ENCODE measurements at places on chromosomes 3 and 15.

GRCh38 chr3:65350801-65351476 is 663.1 kb upstream of the ADAMTS9 start:
- DNase-seq = no peak

GRCh38 chr3:24837601-24838000 is 343.0 kb upstream of the THRB start:
- DNase-seq = no peak

DNA sequence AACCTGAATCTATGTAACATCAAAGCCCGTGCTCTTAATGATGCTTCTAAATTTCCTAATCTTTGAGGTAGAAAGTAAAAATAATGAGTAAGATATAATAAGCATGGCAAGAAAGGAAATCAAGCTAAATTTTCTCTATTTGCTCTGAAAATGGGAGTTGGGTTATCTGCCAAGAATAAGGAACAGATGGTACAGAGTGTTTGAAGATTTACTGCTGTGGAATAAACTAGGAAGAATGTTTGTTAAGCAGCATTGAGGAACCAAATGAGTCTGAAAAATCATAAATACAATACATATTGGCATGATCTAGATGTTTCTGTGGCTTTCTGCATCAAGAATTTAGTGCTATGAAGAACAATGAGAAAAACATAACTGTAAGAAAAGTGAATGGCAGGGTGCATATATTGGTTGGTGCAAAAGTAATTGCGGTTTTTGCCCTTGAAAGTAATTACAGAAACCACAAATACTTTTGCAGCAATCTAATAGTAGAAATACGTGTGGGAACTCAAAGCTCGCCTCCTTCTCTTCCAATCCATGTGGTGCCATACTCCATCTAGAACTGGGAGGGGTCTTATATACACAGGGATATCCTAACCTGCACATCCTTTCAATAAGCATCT is 87.6 kb downstream of the SUCNR1 start:
- no peak for DNase-seq

- no peak for DNase-seq
These were observed 43.2 kb downstream of the SRGAP3 start for GRCh38 chr3:9206287-9206686.

- no peak for DNase-seq
These were observed 173.6 kb downstream of the PLD1 start for GRCh38 chr3:171636666-171637065.

DNA sequence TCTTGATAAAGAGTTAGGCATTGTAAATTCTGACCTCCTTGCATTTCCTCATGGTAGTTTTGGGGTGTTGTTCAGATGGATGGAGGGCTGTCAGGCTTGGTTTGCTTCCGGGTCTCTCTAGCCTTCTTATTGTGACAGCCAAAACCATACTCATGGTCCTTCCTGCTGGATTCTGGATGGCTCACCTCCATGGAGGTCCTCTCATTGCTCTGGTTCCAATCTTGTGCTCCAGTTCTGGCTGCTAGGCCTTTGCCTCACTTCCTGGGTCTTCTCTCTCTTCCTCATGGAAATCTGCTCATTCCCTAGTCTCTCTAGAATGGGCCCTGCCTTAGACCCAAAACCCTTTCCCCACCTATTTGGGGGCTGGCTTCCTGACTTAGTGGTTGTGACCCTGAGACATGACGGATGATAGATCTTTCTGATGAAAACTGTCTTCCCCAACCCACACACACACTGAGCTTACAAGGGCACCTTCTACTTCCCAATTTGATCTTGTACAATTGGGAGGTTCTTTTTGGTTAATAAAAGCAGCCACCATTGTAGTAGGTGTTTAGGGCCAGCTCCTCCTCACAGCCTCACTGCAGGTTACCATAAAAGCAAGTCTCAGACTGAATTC is 66.2 kb upstream of the XCR1 start:
- DNase-seq = no peak

DNA sequence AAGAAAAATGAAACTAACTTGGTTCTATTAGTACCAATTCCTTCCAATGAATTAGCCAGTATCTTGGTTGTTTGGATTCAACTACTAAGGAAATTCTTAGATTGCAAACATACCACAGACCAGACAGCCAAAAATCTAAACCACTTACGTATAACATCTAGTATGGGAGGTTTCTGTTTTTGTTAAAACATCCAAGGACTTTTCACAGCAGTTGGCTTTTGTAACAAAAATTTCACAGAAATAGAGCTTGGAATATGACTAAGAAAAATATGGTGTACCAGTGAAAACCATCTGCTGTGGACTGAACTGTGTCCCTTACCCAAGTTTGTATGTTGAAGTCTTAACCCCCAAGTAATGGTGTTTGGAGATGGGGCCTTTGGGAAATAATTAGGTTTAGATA is 199.2 kb downstream of the OTOL1 start:
- no peak for DNase-seq

- DNase-seq = no peak
These were observed 59.2 kb upstream of the IL12A start for GRCh38 chr3:159929171-159930141.

DNA sequence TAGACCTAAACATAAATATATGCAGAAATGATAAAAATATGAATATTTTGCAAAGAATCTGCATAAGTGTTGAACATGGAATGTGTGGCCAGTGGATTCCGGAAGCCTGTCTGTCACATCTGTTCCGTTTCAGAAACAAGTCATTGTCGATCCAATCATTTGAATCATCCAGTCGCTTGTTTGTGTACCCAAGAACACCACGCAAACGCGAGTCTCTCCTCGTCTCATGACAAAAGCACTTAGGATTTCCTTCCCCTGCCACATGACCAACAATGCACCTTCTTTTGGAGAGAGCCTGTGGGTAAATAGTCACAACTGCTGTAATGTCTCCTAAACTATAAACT is 80.2 kb downstream of the FMN1 start:
- DNase-seq = no peak

DNA sequence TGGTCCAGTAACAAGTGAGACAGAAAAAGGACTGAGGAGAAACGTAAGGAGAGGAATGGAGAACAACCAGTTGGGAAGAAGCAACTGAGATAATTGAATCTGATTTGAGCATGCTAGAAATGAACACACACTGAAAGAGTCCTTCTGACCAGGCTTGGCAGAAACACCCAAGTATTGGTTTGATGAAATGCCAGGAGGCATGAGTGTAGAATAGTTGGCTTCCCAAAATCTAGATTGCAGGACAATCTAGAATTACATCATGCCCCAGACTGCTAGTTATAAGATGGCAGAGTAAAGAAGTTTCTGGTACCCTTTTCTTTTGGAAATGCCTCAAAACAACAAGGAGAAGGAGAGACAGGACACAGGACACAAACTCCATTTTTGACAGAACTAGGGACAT is 189.7 kb upstream of the STT3B start:
- no peak for DNase-seq

GRCh38 chr15:48858401-48858800 is 19.5 kb upstream of the EID1 start:
- no peak for DNase-seq

GRCh38 chr3:42490243-42490642 is 12.2 kb upstream of the VIPR1 start:
- no peak for DNase-seq

- no peak for DNase-seq
These were observed 50.2 kb downstream of the AKAP13 start for GRCh38 chr15:85430406-85431204.

GRCh38 chr3:116338713-116339112 is 106.6 kb downstream of the LSAMP start:
- DNase-seq = no peak

DNA sequence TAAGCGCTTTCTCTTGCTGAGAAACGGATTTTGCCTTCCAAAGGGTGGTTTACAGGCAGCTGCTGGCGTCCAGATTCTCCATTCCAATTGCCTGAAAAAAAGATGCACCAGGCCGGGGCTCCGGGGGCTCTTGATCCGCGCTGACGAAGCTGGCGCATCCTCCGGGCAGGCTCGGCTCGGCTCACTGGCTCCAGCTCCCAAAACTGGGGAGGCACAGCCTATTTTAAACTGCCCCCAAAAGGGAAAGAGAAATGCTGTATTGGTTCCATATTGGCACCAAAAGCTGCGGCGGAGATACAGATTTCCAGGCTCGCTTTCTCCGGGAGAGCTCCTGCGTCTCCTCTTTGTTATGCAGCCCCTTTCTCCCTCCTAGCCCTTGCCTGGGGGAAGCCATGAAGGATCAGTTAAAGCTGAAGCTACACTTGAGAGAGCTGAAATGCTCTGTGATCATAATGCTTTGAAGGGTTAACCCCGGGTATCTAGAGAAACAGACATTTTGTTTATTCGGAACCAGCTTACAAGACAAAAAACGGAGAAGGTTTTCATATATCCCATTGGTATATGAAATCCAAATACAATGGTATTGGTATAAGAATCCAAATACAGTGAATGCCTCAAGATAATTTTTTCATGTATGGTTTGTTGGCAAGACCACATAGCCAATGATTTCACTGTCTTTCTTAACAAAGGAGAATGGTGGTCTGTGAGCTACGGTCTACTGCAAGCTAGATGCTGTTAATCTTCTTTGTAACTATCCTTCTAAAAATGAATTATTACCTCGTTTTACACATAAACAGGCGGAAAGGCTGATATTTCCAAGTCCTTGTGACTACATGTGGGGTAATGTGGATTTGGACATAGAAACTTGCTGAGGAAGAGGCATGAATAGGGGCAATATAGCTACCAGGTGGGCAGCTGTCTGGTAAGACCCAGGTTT is 693 bp downstream of the CD200 start:
- peak; percentile 15 for DNase-seq

- peak; percentile 38 for DNase-seq
These were observed 780 bp downstream of the TIPARP start for GRCh38 chr3:156674911-156675829.

- no peak for DNase-seq
These were observed 103.4 kb downstream of the CHST2 start for GRCh38 chr3:143222981-143223380.

DNA sequence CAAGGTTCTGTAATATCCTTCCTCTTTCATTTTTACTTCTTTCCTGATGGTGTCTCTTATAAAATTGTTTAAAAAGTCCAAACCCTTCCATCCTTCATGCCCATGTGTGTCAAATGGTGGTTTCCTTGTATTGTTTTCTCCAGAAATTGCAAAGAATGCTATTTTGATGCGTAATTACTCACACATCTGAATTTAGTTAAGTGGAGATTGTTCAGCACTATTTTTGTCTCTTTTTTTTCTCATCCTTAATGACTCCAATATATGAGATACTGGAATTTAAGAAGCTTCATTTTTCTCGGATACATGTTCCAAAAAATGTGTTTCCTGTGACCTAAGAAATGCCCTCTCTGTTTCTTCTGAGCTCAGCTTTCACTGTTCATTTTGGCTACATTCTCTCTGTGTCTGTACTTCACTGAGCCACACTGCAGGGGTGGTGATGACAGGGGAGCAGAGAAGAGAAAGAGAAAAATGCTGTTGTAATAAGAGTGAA is 799.8 kb downstream of the DIPK2A start:
- no peak for DNase-seq

DNA sequence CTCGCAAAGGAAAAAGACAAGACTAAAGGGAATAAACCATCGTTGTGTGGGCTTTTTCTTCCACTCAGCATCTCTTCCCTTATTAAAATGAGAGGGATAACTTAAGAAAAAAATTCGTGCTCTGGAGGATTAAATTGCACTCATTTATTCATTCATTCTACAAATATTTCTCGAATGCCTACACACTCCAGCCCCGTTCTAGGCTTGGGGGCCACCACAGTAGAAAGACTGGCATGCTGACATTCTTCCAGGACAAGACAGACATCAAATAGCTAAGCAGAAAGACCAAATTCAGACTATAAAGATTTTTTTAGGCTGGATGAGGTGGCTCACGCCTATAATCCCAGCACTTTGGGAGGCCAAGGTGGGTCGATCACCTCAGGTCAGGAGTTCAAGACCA is 65.3 kb upstream of the IL12A start:
- DNase-seq = no peak

DNA sequence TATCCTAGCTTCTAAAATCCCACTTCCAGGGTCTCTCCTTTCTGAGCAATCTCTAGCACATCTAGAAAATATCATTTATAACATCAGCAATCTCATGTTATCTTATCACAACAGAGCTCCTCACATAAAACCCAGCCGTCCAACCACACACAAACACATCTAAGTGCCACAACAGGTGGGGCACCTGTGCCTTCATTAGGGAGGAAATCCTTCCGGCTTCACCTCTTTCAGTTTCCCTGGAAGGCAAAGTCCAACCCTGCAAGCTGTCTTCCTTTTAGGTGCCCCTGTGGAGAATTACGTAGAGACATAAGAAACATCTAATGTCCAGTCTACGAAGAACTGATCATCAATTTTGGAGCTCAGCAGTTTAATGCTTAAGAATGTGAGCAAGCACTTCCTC is 1.6 kb downstream of the ZDHHC3 start:
- DNase-seq = no peak

- no peak for DNase-seq
These were observed 24.3 kb downstream of the CLDN11 start for GRCh38 chr3:170442947-170443346.

DNA sequence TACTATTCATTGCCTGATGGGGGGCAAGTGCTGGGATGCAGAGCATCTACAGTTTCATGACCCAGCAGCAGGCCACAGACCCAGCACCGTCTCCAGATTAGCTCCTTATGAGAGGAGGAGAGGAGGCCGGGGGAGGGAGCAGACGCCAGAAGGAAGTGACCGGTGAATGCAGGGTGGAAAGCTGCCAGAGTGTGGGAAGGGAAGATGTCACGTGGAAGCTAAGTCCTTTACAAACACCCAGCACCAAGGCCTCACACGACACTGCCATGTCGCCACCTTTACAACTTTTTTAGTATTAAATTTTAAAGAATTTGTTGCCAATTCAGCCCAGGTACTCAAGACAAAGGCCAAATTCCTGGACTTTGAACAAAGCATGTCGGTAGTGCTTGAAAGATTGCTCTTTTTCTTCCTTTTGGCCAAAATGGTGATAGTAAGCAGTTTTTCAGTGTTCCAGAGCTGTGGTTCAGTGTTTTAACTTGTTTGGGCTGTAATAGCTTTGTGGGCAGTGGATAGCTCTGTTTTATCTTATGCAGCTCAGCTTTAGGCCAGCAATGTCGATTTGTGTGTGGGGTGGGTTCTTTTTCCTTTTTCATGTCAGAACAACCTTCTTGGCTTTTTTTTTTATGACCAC is 58.2 kb downstream of the ZBTB38 start:
- no peak for DNase-seq

All from activated CD8-positive, alpha-beta memory T cell treated with anti-CD3 and anti-CD28 coated beads, Interleukin-2, amount 50 U/mL, for 4 hours (primary cell).